Stimulated activated CD8-positive, alpha-beta memory T cell treated with anti-CD3 and anti-CD28 coated beads, Interleukin-12 subunit alpha, Interleukin-12 subunit beta, amount 100 ng/mL, for 4 hours (primary cell): ENCODE measurements at places on chromosomes 5 and 9.

GRCh38 chr5:152499814-152500535, 94.9 kb upstream of the NMUR2 start:
- DNase-seq = no peak

- DNase-seq = no peak
Measured at GRCh38 chr5:154723740-154724505, 31.3 kb upstream of the LARP1 start.

- no peak for DNase-seq
Measured at GRCh38 chr5:33267801-33268200, 173.0 kb upstream of the TARS1 start.

- no peak for DNase-seq
Measured at GRCh38 chr5:95863383-95863757, 40.8 kb upstream of the GLRX start.

GRCh38 chr5:43569236-43569746, 12.4 kb upstream of the PAIP1 start:
- DNase-seq = no peak

DNA sequence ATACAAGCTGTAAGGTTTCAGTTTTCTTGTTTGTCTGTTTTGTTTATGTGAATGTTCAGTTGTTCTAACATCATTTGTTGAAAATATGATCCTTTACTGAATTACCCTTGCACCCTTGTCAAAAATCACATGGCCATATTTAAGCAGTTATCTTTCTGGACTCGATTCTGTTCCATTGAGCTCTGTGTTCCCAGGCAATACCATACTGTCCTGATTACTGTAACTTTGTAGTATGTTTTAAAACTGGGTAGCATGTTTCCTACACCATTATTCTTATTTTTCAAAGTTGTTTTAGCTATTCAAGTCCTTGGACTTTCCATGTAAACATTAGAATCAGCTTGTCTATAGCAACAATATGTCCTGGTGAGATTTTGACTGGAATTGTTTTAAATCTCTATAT, 66.7 kb upstream of the PRSS3 start:
- DNase-seq = no peak

GRCh38 chr5:142446131-142446959, 121.5 kb upstream of the SPRY4 start:
- no peak for DNase-seq

DNA sequence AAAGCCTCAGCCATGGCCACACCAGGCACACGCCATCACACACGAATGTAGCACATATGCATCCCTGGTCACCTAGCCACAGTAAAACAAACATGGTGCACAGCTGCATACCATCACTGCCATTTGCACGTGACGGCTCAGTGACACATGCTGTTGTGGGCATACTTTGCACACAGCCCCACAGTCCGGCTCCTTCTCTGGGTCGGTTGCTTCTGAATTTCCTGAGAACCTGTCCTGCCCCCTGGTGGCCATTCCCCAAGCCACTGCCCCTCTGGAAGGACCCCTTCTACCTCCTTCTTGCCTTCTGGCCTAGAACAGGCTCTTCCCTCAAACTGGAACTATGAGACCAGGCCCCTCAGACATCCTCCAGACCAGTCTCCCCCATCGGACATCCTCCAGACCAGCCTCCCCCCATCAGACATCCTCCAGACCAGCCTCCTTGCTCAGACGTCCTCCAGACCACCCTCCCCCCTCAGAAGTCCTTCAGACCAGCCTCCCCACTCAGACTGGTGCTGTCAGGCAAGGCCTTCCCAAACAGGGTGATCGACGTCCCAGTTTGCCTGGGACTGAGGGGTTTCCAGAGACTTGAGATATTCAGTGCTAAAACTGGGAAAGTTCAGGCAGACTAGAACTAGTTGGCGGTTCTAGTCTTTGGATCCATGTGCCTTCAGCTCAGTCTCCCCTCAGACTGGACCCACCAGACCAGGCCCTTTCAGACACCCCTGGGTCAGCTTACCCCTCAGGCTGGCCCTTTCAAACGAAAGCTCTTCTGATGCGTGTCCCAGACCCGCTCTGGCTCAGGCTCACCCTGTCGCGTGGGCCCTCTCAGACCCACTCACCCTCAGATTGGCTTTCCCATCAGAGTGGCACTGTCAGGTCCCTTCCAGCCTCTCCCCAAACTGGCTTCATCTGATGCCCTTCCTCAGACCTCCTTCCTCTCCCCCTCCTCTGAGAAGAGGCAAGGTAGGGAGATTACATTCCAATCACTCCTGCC, 24.3 kb upstream of the ENHO start:
- no peak for DNase-seq

DNA sequence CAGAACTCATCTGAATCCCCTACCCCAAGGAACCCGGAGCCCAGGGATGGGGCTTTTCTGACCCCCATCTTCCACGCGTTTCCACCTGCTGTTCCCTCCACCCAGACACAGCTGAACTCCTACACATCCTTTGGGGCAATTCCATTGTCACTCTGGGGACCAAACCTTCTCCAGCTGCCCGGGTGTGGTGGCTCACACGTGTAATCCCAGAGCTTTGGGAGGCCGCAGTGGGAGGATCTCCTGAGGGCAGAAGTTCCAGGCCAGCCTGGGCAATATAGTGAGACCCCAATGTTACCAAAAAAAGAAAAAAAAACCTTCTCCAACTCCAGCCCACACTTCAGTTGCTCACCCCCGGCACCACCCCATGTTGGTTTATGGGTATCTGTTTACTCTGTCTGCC, 8.1 kb downstream of the EPB41L4B start:
- no peak for DNase-seq

DNA sequence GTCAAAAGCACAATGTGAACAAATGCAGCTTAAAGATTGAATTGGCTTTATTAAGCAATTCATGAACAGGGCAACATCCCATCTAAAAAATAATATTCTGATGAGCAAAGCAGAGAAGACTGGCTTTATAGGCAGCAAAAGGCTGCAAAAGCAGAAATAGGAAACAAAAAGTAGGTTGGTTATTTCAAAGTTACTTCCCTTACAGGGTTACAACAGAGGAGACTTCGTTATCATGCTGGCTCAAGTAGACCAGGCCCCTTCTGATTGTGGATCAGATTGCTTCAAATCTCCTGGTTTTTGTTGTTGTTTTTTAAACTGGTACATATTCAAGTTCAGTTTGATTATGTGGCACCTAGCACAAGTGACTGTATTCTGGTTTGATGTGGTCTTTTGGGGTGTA, 73.1 kb downstream of the MAN2A1 start:
- DNase-seq = no peak

GRCh38 chr5:54845567-54845941, 139.8 kb downstream of the ESM1 start:
- DNase-seq = no peak

GRCh38 chr5:168327451-168327850, 36.0 kb downstream of the WWC1 start:
- DNase-seq = no peak

DNA sequence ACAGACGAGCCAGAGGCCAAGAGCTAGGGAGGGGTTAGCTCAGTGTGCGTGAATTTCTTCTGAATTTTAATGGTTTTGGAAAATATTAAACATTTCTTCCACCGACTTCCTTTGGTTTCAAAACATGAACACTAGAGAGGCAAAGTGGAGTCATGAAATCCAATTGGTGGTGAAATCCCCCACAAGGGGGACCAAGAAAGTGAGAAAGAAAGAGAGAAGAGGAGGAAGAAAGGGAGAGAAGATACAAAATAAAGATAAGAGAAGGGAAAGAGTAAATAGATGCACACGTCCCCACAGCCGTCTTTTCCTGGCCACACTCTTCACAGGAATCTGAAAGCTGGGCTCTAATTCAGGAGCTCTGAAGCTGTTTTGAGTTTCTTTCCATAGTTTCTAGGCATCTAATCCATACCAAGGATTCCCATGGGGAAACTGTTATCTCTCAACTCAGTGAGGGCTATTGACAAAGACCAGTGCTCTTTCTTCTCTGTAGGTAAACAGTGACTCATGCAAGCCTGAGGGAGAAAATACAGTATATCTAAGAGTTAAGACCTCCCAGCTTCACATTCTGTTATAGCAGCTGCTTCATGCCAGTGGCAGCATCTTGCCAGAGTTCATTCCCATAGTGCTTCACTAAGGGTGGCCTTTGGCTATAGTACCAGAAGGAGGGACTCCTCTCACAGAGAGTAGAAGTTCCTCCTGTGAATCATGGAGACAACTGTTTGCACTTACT, 115.8 kb upstream of the LIFR start:
- DNase-seq = no peak

DNA sequence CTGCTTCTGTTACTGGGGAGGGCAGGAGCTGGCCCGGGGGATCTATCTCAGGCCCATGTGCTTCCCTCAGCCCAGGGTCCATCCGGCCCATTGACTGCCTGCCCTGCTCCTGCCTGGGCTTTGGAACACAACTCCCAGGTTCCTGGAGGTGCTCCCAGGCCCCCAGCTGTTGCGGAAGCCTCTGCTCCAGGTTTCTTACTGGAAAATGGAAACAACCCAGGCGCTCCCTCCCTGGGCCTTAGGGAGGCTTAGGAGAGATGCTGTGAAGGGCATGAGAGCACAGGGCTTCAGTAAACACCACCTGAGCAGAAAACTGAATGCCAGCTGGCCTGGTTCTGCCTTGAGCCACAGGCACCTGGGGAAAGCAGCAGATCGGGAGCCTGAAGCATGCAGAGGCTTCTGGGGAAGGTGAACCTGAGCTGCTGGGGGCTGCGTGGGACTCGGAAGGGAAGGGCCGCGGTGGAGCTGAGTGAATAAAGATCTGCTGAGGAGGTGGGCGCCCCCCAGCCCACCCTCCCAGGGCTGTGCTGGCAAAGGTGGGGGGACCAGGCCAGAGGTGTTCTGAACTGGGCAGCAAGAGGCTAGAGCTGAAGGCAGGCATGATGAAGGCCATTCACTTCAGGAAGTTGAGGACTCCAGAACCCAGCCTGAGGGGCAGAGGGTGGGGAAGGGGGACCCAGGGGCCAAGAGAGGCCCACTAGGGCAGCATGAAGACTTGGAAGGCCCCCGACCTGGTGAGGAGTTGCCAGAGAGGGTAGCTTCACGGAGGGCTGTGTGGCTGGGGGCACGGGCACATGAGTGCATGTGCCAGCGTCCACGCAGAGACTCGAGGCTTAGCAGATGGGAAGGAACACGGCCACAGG, 64.8 kb downstream of the SHB start:
- DNase-seq = no peak

- DNase-seq = no peak
Measured at GRCh38 chr5:139740138-139740991, 55.2 kb upstream of the PSD2 start.
